ENCODE measurements at places on chromosomes 2 and 18.

DNA sequence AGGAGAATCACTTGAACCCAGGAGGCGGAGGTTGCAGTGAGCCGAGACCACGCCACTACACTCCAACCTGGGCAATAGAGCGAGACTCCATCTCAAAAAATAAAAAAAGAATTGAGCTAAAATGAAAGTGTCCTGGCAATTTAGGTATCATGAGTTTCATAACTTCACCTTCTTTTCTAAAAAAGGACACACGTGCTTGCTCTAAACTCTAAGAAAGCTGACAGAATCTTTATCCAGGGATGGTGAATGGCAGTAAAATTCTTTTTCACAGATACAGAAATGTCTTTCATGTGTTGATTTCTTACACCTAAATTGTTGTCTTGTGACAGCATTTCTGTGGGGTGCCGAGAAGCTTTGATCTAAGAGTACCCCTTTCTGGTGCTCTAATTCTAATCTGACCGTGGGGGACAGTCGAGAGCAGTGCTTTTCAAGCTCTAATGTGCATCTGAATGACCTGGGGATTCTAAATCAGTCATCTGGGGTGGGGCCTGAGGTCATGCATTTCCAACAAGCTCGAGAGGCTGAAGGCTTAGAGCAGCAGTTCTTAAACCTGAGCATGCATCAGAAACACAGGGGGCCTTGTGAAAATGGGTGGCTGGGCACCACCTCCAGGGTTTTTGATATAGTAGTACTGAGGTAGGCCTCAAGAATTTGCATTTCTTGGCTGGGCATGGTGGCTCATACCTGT is 42.1 kb upstream of the REL start:
- ATAC-seq, result no peak

DNA sequence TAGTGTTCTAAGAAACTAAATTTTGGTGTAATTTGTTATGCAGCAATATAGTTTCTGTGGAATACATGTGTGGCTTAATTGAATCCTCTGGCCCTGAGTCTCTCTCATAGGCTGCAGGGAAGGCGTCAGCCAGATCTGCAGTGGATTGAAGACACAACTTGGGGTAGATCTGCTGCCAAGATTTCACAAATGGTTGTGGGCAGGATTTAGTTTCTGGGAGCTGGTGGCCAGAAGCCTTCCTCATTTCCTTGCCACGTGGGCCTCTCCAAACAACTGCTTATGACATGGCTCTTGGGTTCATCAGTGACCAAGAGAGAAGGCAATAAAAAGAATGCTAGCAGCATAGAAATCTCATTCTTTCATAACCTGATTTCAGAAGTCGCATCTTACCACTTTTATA is 28.2 kb downstream of the CCDC102B start:
- ATAC-seq, result peak; percentile 43

DNA sequence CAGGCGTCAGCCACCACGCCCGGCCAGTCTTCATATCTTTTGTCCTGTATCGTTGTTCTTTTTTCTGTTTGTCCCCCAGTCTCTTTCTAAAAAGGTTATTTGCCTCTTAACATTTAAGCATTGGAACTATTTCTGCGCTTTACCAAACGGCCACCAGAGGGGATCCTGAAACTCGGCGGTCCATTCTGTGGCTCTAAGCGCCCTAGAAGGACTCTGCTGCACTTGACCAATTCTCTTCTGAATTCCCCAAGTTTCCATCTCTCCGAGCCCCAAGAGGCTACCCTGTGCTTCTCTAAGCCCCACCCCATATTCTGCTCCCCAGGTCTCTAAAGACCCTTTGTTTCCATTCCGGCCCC is 33.1 kb upstream of the REG3G start:
- no peak for ATAC-seq

DNA sequence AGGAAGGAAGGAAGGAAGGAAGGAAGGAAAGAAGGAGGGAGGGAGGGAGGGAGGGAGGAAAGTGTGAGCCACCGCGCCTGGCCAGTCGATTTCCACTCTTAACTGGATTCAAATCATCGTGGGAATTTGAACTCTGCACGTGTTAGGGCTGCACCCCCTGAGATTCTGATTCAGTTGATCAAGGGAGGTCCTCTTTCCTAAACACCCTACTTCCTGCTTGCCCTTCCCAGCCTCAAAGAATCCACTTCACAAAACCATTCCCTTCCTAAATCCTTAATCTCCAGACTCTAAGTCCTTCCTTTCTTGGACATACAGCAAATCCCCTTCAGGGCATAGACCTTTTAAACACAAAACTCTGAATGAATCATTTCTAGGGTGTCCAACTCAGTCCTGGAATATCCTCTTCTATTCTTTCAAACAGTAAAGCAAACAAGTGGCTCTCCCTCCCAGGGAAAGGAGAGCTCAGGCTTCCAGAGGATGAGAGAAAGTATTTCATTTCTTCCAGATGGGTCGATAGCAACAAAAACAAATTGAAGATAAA is 68.2 kb upstream of the MBOAT2 start:
- ATAC-seq, result no peak

DNA sequence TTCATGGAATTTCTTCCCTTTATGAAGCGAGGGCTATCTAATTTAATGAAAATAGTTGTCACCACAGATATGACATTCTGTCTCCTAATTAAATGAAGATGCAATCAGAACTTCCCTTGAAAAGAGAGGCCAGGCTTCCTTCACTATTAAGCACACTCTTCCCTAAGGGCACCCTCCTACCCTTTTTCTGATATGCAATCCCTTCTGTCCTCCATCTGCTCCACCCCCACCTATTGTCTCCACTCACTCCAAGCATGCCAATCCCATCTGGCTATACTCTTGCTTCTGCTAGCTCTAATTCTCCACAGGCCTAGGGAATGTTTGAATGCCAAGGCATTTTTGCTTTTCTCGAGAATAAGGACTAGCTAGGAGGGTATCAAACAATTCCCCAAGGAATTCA is 818.4 kb upstream of the FSHR start:
- no peak for ATAC-seq

DNA sequence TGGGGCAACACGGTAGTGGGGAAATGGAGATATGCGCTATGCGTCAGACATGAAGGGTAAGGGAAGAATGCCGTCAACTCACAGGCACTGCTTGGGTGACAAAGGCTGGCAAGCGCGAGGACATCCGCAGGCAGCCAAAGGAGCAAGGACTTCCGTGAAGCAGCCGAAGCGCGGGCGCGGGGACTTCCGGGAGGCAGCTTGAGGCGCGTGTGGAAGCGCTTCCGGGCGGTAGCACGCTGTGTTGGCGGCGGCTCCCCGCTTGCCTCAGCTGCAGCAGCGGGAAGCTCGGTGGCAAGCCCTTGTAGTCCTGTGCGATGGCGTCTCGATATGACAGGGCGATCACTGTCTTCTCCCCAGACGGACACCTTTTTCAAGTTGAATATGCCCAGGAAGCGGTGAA is at the start of gene PSMA8:
Gene PSMA8 (plus strand): TSS at position 218 of the 400 bp plus-strand sequence. CDS start 97 bp downstream, at position 315.
- peak; percentile 25 for ATAC-seq

- no peak for ATAC-seq
Observed at GRCh38 chr2:95008306-95008705, 17.2 kb upstream of the MAL start.

GRCh38 chr2:70104231-70105111 is 17.2 kb downstream of the PCBP1 start:
- ATAC-seq, result no peak

- ATAC-seq, result no peak
Observed at GRCh38 chr18:9096007-9096371, 6.5 kb upstream of the NDUFV2 start.

DNA sequence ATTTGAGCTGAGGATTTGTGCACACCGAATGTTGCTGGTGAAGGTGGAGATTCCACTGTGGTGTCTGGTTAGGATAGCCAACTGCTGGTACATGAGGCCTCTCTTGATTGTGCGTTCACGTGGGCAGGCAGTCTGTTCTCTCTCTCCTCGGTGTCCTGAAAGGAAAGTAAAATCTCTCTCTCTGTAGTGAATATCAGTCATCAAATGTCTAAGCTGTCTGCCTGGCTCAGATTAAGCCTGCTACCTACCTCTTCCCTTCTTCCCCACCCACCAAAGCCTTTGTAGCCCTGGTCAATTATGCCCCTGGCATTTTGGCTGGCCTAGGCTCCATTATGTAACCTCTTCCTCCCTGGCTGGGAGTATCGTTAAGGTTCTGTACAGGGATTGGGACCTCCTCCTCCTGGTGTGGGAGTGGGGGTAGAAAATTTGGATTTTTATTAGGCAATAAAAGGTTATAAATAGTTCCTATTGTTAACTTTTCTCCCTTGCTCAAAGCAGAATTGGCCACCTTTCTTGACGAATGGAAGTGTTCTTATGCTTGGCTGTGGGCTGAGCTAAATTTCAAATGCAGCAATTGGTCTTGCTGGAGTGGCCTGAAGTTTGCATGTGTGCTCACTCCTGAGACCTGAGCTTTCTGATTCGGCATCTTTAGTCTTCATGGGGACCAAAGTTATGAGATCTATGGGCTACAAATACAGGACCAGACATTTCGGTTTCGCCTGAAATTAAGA is 148.8 kb downstream of the WDSUB1 start:
- no peak for ATAC-seq

GRCh38 chr2:140091926-140092325 is 1311.7 kb upstream of the NXPH2 start:
- ATAC-seq, result no peak

DNA sequence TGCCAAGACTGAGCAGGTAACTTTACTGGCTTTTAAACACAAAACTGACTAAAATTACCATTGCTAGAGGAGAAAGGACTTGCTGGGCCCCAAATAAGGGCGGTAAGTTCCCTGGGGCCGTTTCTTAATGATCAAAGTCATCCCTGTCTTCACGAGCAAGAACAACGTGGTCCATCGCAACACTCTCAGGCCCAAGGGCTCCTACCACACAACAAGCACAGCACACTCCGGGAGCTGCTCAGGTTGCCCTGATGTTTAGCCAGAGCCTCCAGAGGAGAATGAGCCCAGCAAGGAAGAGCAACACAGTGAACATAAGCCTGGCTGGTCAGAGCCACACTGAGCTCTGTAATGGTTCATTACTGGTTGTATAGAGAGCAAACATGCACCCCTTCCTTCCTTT is 102.7 kb downstream of the DYNC1I2 start:
- ATAC-seq, result no peak

DNA sequence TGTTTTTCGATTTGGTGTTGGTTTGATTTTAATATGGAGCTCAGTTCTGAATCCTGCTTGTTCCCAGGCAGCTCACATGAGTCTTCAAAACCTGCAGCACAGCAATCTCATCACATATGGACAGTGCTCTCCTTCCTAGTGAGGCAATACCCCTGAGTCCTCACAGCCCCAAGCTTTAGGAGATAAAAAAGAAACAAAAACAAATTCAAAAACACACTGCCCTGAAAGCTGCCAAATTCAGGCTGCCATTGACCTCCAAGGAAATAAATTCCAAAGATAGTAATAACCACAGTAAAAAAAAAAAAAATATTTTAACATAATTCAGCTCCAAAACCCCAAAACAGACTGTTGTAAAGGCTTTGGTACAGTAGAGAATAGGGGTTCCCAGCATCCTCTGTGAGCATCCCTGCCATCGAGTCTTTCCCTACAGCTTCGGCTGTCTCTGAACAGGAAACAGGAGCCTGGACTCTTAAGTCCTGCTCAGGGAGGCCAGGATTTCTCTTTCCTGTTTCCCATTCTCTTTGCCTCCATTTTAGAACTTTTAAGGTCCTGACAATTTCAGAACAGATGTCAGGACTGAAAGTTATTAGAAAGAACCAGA is 14.7 kb upstream of the SP3 start:
- peak; percentile 71 for ATAC-seq

GRCh38 chr18:77701977-77702376 is 452.3 kb downstream of the GALR1 start:
- ATAC-seq, result no peak
